ENCODE measurements at places on chromosomes 2 and 18.

GRCh38 chr2:230414302-230414701, 1.7 kb upstream of the SP100 start:
- DNase-seq = no peak

DNA sequence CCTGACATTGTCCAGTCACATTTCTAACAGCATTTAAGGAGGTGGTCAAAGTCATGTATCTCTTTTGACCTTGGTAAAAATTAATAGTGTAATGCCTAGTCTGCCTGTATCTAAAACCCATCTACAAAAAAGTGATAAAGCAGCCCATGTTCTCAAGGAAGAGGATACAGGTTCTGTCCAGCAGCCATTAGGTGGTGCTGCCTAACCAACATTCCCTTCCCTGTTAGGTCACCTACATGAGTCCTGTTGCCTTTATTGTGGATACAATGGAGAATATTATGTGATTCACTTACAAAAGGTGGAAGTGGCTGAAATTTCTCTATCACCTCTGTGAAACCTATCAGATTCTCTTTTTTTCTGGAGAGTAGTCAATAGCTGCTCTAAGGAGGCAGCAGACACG, 52.5 kb downstream of the AQP4 start:
- DNase-seq = no peak

GRCh38 chr2:70515938-70516337, 37.7 kb downstream of the TGFA start:
- DNase-seq = no peak

GRCh38 chr18:34221971-34222306, 2.8 kb downstream of the NOL4 start:
- DNase-seq = no peak

GRCh38 chr18:57881818-57882413, 78.8 kb upstream of the ATP8B1 start:
- peak; percentile 65 for DNase-seq

- no peak for DNase-seq
These were observed 202.9 kb downstream of the ARL4C start for GRCh38 chr2:234293973-234294372.

GRCh38 chr2:175366815-175367214, 185.3 kb upstream of the ATP5MC3 start:
- peak; percentile 34 for DNase-seq

GRCh38 chr18:59054496-59055287, 85.0 kb upstream of the SEC11C start:
- DNase-seq = peak; percentile 61

DNA sequence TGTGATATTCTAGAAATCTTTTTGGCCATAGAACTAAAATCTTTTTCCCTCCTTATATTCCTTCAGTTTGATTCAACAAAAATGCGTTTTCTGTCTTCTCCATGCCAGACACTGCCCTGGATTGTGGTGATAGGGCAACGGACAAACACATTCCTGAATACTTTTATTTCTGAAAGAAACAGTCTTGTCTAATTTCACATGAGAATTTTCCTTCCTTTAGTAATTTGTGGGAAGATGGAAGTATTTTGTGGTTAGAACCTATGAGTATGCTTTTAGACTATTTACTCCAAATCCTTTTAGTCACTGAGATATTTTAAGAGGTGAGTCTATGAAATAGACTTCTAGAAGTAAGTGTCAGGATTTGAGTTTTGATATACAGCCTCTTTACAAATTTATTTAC, 49.6 kb downstream of the COL5A2 start:
- peak; percentile 92 for DNase-seq
